HL-60 (cell line): ENCODE measurements at places on chromosomes 16 and 17.

GRCh38 chr16:74474416-74474815 lies 53.1 kb upstream of the CLEC18B start:
- no peak for DNase-seq

DNA sequence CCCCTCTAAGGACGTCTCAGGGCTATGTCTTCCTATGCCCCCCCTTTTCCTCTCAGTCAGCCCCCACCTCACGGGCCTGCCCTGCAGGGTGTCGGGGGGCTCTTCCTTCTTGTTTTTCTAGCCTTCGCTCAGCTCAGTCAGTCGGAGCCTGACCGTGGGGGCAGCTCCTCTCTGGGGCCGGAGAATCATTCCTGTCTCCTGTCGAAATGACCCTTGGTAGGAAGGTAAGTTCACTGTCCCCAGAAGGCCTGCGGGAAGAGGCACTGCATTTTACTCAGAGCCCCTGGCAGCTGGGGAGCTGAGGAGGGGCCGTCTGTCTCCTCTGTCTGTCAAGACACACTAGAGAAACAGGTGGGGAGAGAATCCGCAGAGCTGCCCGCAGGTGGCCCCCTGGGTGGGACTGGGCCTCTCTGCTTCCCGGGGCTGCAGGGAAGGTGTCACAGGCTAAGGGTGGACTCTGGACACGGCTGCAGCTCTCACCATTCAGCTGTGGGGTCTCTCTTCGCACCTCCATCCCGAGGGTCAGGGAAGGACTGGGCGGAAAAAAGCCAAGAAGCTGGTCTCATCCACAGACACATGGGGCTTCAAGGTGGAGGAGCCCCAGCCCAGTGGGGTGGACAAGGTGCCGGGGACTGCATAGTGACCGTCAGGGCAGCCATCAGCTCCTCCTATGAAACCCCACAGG lies 112.8 kb upstream of the TNRC6C start:
- no peak for DNase-seq

GRCh38 chr17:19975601-19976000 lies 2.0 kb downstream of the AKAP10 start:
- DNase-seq, result no peak

DNA sequence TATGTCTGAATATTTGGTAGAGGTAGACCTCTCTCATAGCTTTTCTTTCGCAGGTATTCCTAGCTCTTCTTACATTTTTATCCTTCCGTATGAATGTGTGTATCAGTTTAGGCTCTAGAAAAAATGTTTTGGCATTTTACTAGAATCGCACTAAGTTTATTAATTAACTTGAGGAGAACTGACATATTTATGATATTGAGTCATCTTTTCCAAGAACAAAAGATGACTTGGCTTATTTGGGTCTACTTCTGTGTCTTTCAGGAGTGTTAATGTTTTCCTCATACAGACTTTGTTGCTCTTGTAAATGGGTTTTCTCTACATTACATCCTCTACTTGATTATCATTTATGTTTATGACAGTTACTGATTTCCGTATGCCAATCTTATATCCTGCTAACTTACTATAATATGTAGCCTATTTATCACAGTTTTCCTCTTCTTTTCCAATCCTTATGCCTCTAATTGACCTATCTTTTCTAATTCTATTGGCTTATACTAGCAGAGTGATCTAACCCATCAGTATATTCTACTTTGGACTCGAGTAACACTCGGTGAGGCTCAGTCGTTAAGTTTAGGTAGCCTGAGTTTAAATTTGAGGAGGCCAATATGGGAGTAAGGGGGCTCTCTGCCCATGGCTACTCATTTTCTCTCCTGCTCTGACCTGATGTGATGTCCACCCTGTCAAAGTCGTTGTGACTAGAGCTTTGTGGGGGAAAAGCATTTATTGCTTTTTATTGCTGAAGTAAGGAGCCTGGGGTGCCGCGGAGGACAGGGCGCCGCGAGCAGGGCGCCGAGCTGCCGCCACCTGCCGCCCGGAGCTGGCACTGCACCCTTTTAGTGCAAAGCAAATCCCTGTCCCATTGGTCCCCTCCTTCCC lies 20.0 kb downstream of the ST6GALNAC1 start:
- no peak for DNase-seq

- DNase-seq, result no peak
Observed at GRCh38 chr17:10635290-10635689, 21.8 kb downstream of the MYH3 start.

- DNase-seq, result no peak
Observed at GRCh38 chr17:49549311-49549605, 26.4 kb upstream of the NXPH3 start.
